IMR-90 (cell line): ENCODE measurements at places on chromosomes 7 and 10. TPM values are rescaled to one million over a fixed set of nuclear protein-coding genes. Genes with fewer than 3 reads are reported as not detected.

DNA sequence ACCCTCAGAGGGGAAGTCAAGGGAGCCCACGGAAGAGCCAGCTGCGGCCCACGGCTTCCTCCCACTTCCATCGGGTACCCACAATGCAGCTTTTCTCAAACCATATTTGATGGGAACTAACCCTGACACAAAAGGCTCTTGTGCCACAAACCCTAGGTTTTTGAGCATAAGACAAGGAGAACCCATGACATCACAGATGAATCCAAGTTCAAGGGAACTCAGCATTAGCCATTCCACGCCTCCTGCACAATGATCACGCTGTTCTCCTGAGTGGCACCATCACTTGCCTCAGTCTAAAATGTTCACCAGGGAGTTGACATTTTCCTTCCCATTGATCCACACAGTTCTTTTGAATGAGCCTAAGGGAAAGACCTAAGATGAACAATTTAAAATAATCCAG, 70.4 kb downstream of the ITIH5 start:
- H3K27ac ChIP-seq, result no peak overlapping the region
- no peak overlapping the region for H3K4me3 ChIP-seq
- H3K36me3 ChIP-seq, result no peaks in the 10 kb centered on the region
- peaks cover 3% of the 10 kb centered on the region; the same call in 1 of the 2 replicates for H3K4me1 ChIP-seq
- DNase-seq, result no peak
- H3K27me3 ChIP-seq, result no peaks in the 10 kb centered on the region; the same call in 1 of the 2 replicates

- no peak overlapping the region; the same call in 1 of the 2 replicates for H3K27ac ChIP-seq
- H3K4me1 ChIP-seq, result peaks cover 36% of the 10 kb centered on the region
- no peak overlapping the region for H3K4me3 ChIP-seq
- no peaks in the 10 kb centered on the region for H3K36me3 ChIP-seq
- no peaks in the 10 kb centered on the region for H3K27me3 ChIP-seq
These were observed 155.8 kb downstream of the BMPER start for GRCh38 chr7:34061149-34061548.

DNA sequence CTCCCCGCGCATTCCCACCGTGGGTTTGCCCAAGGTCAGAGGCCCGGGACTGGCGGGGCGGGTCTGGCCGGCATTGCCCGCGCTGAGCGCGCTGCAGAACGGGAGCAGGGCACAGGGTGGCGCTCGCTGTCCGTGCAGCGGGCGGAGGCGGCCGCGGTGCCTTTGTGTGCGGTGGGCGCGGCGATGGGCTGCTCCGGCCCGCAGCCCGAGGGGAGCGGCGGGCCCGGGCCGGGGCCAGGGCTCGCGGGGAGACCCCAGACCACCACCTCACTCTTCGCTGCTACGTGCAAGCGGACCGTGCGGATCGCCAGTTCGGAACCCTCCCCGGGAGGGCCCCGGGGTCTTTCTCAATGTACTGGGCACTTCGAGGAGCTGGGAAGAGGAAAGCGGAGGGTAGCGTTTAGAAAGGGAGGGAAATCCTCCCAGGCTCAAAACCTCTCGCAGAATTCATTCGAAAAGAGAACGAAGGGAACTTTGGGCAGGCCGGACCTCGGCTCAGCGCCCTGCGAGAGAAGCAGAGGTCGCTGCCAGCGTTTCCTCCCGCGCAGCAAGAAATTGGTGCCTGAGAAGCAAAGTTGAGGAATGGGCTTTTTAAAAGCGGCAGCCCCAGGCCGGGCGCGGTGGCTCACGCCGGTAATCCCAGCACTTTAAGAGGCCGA, 8.5 kb downstream of the SP8 start:
- no peaks in the 10 kb centered on the region for H3K4me1 ChIP-seq
- no peak overlapping the region for H3K27ac ChIP-seq
- no peaks in the 10 kb centered on the region for H3K36me3 ChIP-seq
- H3K27me3 ChIP-seq, result peaks cover 45% of the 10 kb centered on the region
- no peak for DNase-seq
- H3K4me3 ChIP-seq, result peak overlapping the region; percentile 20

DNA sequence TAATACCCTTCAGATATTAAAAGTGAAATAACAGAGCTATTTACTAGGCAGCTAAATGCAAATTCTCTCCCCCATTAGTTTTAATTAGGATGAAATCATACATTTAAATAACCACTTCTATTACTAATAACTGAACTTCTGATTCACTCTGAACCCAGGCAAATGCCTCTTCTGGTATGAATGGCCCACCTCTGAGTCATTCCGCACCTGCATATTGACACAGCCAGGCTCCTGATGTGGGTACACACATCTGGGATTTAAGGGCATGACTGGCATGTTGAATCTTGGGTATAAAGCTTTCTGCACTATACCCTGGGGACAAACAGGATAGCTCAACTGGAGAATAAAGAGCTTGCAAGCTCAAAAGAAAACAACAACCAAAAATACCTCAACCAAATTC, 140.9 kb downstream of the AUTS2 start:
- no peaks in the 10 kb centered on the region for H3K36me3 ChIP-seq
- no peak overlapping the region for H3K4me3 ChIP-seq
- H3K4me1 ChIP-seq, result no peaks in the 10 kb centered on the region
- H3K27me3 ChIP-seq, result no peaks in the 10 kb centered on the region
- H3K27ac ChIP-seq, result no peak overlapping the region

The MCM7 gene
- 104 and 119 TPM in 2 replicates for polyA plus RNA-seq

DNA sequence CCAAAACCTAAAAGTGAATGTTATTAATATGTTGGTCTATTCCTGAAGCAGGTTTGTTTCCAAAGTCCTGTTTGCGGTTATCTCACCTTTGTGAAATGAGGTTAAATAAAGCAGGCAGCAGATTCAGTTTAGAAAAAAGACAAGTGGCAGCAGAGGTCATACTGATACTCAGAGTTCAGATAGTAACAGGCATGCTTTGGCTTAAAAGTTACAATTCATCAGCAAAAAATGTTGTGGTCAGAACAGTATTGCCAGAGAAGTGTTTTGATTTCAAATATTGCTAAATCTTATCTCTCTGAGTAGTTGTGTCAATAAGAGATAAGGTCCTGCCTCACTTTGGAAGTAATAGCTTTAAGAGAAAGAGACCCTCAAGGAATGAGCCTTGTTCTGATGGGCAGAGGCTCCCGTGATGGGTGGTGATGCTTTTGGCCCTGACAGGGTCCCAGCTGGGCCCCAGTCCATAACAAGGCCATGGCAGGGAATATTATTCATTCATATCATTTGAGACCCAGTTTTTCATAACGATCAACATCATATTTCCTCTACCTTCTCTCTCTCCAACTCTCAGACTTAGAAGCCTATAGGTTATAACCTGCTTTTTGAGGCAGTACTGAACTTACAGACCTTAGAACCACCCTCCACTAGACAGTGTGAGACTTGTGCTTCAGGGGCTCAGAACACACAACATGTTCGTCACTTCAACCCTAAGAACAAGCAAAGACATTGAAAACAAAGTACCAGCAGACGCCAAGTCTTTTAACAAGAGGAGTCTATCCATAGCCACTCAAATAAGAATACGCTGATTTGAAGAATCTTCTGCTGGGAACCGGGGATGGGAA, 58.5 kb upstream of the AHR start:
- H3K27me3 ChIP-seq, result no peaks in the 10 kb centered on the region
- H3K4me1 ChIP-seq, result peaks cover 4% of the 10 kb centered on the region; the same call in 1 of the 2 replicates
- no peak overlapping the region for H3K4me3 ChIP-seq
- no peaks in the 10 kb centered on the region for H3K36me3 ChIP-seq
- peak; percentile 75 for DNase-seq
- H3K27ac ChIP-seq, result no peak overlapping the region

- no peak overlapping the region for H3K4me3 ChIP-seq
- no peak for DNase-seq
- H3K4me1 ChIP-seq, result peaks cover 5% of the 10 kb centered on the region
- H3K27me3 ChIP-seq, result no peaks in the 10 kb centered on the region
- no peaks in the 10 kb centered on the region for H3K36me3 ChIP-seq
- no peak overlapping the region for H3K27ac ChIP-seq
These were observed 323.3 kb downstream of the PHTF2 start for GRCh38 chr7:78121888-78122287.

- no peaks in the 10 kb centered on the region for H3K27me3 ChIP-seq
- no peak overlapping the region for H3K4me3 ChIP-seq
- no peak overlapping the region for H3K27ac ChIP-seq
- no peaks in the 10 kb centered on the region for H3K4me1 ChIP-seq
- no peak for DNase-seq
These were observed 77.9 kb upstream of the FHIP2A start for GRCh38 chr10:114743521-114744231.

DNA sequence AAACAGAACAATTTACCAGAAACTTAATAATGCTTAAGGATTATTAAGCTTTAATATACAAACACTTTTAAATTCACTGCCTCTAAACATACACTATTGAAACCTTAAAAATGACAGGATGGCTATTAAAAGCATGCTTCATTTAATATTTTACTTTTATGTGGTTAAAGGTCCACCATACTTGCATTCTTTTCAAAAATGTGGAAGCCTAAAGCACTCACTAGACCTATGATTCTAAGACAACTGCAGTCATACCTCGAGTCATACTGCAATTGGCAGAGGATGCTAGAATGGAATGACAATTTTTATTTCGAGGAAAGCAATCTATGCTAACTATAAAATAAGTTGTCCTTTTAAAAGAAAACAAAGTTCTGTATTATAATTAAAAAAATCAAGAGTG, 85.3 kb downstream of the PIP4K2A start:
- H3K4me1 ChIP-seq, result peaks cover 12% of the 10 kb centered on the region
- no peaks in the 10 kb centered on the region for H3K27me3 ChIP-seq
- no peak overlapping the region for H3K4me3 ChIP-seq
- no peak overlapping the region for H3K27ac ChIP-seq
- H3K36me3 ChIP-seq, result no peaks in the 10 kb centered on the region

DNA sequence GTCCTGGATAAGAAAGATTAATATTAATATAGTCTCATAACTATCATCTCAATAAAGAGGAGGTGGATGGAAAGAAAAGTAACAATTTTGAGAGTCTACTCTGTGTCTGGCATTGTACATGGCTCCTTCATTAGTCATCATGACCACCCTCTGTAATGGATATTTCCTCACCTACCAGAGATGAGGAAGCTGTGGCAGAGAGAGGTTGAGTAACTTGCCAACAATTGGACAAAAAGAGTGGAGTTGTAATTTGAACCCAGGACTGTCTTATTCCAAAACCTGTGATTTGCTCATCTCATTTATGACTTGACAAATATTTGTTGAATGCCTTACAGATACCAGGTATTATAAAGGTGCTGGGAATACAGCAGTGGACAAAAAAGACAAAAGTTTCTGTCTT, 2.1 kb upstream of the IDE start:
- H3K36me3 ChIP-seq, result no peaks in the 10 kb centered on the region
- no peaks in the 10 kb centered on the region for H3K27me3 ChIP-seq
- DNase-seq, result peak; percentile 53
- H3K27ac ChIP-seq, result no peak overlapping the region

The HOGA1 gene
- polyA plus RNA-seq, result 0.41 and 0.42 TPM in 2 replicates

The EPO gene
- polyA plus RNA-seq, result not detected in 2 replicates

The SPDYE2 gene
- polyA plus RNA-seq, result not detected in 2 replicates

DNA sequence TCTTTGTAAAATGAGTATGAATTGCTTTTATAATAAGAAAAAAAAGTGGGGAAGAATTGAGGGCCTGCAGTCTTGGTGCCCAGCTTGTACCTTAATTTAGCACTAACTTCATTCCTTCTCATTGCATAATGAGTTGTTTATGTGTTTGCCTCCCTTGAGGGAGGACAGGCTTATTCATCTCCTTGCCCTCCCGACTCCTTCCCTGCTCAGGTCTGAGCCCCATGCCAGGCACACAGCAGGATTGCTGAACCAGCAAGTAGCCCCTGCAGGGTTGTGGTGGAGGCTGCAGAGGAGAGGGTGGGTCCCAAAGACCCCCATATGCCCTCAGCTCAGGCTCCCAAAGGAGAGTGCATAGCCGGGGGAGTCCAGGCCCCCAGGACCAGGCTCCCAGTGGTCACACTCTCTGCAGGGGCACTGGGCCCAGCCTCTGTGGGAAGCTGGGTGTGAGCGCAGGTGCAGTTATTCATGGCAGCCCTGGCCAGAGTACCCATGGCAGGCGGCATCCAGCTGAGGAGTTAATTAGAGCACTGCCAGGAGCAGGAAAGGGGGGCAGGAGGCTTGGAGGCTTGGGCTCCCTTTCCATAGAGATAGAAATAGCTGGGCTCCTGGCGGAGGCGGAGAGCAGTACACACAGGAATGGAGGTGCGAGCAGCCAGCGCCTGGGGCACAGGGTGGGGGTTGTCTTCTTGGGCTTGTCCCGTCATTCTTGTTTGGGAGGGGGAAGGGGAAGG, 28.2 kb upstream of the GOLGA7B start:
- no peak for DNase-seq
- no peaks in the 10 kb centered on the region for H3K4me1 ChIP-seq
- no peak overlapping the region for H3K4me3 ChIP-seq

The EN2 gene
- not detected in 2 replicates for polyA plus RNA-seq

DNA sequence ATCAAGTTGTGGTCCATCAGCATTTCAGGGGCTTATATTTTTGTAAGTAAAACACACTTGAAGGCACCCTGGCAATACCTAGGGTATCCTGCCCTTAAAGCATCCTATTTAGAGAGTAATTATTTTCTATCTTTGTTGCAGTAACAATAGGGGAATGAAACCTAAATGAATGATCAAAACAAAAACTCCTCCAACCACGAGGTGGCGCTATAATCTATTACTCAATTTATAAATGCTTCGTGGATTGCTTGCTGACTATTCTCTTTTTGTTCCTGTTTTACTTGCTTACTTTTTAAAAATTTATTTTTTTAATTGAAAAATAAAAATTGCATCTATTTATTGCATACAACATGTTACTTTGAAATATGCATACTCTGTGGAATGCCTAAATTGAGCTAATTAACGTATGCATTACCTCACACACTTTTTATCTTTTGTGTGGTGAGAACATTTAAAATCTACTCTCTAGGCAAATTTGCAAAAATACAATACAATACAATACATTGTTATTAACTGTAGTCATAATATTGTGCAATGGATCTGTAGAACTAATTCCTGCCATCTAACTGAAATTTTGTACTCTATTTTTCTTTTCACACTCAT, 147.7 kb upstream of the BMPER start:
- no peak overlapping the region for H3K4me3 ChIP-seq
- no peaks in the 10 kb centered on the region for H3K27me3 ChIP-seq
- no peak overlapping the region for H3K27ac ChIP-seq
- DNase-seq, result peak; percentile 47
- H3K36me3 ChIP-seq, result no peaks in the 10 kb centered on the region
- H3K4me1 ChIP-seq, result peaks cover 9% of the 10 kb centered on the region

DNA sequence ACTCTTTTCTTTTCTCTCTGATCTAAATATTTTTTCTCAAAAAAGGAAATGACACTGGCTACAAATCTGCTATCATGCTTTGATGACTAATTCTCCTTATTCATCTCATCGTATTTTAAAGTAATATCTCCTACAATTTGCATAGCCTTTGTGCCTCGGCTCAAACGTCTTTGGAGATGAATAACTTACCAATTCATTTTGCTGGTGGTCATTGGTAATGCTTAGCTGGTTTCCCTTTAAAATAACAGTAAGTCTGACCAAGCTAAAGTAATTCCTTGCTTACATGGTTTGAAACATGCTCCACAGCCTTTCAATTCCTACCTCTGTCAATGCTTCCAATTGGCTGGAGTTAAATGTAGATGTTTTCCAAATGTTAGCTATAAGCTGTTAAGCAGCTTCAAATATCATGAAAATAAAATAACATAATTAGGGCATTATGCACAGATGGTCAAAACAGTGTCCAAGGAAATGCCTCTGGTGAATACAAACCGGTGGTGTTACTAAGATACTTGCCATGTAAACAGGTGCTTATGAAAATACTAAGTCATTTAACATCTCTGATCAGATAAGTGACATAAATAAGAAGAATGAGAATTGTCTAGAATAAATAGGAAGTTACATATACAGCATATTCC, 435.0 kb downstream of the POM121L12 start:
- no peak overlapping the region for H3K27ac ChIP-seq
- no peaks in the 10 kb centered on the region for H3K27me3 ChIP-seq
- H3K36me3 ChIP-seq, result no peaks in the 10 kb centered on the region

GRCh38 chr10:3534433-3534832, 250.6 kb downstream of the KLF6 start:
- H3K27ac ChIP-seq, result no peak overlapping the region
- no peaks in the 10 kb centered on the region for H3K36me3 ChIP-seq
- H3K4me1 ChIP-seq, result peaks cover 15% of the 10 kb centered on the region
